ENCODE measurements at places on chromosomes 7 and 10.

GRCh38 chr10:117362313-117362712, 12.9 kb downstream of the PDZD8 start:
- no peak for DNase-seq

DNA sequence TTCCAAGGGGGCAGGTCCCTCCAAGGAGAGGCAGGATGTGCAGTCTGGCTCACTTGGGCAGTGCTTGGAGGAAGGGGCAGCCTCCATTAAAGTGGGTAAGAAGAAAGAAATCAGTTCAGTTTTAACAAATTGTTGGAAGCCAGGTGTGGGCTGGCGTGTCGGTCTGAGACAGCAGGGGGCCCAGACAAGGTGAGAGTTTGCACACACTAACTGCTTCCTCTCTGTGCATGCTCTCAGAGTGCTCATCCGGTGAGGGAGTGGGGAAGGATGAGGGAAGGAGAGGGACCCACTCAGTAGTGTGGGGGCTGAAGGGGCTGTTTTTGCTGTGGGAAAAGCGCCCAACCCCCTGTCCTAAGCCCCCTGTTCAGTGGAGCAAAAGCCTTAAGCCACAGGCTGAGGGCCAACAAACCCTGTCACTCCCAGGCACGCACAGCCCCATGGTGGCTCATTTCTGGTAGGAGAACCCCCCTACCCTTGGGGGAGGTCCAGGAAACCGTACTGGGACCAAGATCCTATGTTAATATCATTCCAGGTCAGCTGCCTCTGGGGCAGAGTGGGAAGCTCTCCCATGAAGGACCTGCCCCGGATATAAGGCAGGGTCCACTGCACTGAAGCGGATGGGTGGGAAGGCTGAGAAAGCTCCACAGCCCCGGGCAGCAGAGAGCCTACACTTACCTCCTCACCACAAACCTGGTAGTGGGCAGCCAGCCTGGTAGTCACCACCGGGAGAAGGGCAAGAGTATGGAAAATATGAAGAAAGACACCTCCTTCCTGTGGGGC, 5.1 kb upstream of the PCBD1 start:
- no peak for DNase-seq

DNA sequence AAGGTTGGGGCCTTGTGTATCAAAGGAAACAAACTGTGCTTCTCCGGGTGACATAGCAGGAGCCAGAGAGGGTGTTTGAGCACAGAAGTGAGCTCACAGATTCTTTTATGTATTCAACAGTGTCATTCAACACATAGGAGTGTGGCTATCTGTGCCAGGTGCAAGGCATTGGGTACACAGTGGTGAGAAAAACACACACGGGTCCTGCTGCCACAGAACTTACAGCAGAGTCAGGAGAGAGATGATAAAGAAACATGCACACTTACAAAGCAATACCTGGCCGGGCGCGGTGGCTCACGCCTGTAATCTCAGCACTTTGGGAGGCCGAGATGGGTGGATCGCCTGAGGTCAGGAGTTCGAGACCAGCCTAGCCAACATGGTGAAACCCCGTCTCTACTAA, 16.3 kb upstream of the ECHDC3 start:
- no peak for DNase-seq

DNA sequence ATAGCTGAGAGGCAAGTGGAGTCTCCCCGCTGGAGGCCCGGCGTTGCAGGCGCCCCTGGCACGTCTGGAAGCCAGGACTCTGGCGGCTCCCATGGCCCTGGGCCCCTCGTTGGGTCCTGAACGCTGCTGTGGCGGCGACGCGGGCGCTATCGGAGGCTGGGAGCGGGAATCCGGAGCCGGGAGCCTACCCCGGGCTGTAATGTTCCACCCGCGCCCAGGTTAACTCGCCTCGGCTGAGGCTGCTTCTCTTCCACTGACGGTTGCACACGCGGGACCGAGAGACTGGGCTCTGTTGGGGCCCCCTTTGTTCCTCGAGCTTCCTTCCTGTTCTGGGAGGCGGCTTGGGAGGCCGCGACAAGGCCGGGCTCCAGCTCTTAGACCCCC, 1.3 kb upstream of the HOXA5 start:
- DNase-seq: no peak

- no peak for DNase-seq
Measured at GRCh38 chr7:96331233-96331632, 9.3 kb upstream of the SLC25A13 start.

- no peak for DNase-seq
Measured at GRCh38 chr10:59036311-59037017, 140.0 kb upstream of the PHYHIPL start.

DNA sequence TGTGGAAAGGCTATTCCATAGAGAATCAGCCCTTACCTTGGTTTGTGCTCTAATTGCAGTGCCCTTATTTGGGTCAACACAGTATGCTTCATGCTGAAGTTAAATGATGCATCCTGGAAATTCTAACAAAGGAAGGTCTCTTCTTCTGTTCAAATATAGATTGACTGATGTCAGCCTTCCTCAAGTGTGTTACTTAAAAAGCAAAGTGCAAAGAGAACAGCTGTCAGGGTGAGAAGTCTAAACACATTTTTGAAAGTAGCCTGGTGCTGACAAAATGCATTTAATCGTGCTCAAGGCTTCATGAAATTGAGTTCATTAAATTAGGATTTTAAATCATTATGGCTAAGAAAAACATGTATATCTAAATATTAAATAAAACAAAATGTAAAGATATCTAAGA, 19.5 kb downstream of the AGR2 start:
- no peak for DNase-seq

GRCh38 chr7:156002362-156003066, 190.3 kb upstream of the SHH start:
- DNase-seq: no peak

GRCh38 chr7:110922906-110923305, 168.0 kb upstream of the LRRN3 start:
- no peak for DNase-seq

GRCh38 chr7:116588641-116589594, 64.1 kb downstream of the CAV1 start:
- DNase-seq: no peak

- DNase-seq: no peak
Measured at GRCh38 chr10:45424668-45425404, 50.8 kb downstream of the ALOX5 start.

GRCh38 chr7:156176039-156176438, 363.8 kb upstream of the SHH start:
- no peak for DNase-seq

DNA sequence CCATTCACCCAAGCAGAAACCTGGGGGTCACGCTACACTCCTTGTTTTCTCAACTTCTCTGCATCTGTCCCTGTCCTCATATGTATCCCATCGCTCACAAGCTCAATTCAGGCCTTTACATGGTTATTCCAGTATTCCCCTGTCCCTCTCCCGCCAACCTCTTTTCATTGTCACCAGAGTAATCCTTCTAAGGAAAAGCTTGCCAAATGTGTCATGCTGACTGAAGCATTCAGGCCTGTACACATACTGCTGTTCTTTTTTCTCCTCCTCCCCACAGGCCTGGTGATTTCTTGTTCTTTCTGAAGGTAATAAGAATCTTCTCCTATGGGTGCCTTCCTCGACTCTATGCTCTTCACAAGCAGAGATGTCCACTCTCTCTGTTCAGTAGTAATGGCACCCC, 282.2 kb downstream of the PHTF2 start:
- DNase-seq: no peak

GRCh38 chr7:125516194-125516593, 586.6 kb upstream of the POT1 start:
- no peak for DNase-seq

DNA sequence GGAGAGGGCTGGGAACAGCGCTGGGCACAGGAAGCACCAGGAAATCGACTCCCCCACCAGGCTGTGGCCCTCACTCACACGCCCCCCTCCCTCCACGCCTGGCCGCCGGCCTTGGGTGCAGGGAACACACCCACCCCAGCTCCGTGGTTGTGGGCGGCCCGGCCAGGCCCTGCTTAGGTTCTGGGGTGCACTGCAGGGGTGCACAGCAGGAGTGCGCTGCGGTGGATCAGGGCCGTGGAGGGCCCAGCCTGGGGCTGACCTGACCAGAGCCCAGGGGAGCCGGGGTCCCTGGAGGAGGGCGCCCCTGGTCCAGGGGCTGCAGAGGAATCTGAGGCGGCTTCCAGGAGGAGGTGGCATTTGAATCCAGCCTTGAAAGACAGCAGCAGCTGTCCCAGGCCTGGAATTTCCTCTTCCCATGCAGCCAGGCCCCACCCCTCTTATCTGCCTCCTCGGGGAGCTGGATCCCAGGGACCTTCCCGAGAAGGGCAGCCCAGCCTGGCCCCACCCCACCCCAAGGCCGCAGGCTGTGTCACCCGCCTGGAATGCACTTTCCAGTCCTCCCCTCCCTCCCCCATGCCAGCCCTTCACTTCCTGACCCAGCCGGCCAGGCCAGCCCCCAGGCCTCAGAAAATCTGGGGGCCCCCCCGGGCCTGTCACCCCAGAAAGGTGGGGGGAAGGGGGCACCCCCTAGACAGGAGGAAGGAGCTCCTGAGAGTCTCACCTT, 18.4 kb upstream of the PDGFA start:
- no peak for DNase-seq

DNA sequence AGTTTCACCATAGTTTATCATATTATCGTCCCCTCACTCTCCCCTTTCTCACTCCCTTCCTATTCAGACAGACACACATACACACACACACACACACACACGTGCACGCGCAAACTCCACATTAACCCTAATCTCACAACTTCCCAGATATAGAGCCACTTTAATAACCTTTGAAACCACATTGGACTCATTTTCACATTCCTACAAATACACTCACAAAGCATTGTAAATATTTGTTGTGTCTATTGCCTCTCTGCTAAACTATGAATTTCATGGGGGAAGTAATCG, 433.6 kb downstream of the GRM8 start:
- no peak for DNase-seq

DNA sequence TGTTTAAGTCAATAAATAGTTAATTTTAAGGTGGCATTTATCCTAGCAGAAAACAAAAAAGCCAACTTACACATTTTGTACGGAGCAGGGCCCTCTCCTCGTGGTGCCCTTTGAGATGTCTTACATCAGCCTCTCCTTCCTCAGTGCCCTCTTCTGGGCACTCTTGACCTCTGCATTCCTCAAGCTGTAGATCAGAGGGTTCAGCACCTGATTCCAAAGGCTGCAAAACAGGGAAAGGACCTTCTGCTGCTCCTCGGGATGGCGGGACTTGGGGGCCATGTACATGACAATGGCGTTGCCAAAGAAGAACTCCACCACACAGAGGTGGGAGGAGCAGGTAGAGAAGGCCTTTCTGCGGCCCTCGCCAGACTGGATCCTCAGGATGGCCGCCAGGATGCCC, 4.6 kb upstream of the OR2A14 start:
- DNase-seq: no peak

- DNase-seq: no peak
Measured at GRCh38 chr7:102814025-102814471, 65.2 kb downstream of the FAM185A start.

GRCh38 chr7:98569691-98570337, 47.3 kb upstream of the NPTX2 start:
- DNase-seq: no peak

- no peak for DNase-seq
Measured at GRCh38 chr7:95324431-95324830, at the start of gene PON1. PON1 (minus strand) TSS chr7:95324532; CDS start chr7:95324475, 57 bp downstream.

DNA sequence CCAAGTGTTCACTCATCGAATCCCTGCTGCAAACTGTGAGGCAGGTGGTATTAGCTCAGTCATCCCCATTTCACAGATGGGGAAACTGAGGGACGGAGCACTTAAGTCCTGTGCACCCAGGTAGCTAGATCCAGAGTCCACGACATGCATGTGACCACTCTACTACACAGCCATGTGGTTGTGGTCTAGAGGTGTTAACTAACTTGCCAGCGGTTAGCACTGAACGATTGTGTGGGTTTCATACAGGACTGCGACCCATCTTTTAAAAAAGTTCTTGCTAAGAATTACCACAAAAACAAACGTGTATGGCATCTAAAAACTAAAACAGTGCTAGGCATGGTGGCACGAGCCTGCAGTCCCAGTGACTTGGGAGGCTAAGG, 16.1 kb upstream of the ABCC2 start:
- no peak for DNase-seq

GRCh38 chr7:155166673-155167370, 96.7 kb downstream of the HTR5A start:
- no peak for DNase-seq

DNA sequence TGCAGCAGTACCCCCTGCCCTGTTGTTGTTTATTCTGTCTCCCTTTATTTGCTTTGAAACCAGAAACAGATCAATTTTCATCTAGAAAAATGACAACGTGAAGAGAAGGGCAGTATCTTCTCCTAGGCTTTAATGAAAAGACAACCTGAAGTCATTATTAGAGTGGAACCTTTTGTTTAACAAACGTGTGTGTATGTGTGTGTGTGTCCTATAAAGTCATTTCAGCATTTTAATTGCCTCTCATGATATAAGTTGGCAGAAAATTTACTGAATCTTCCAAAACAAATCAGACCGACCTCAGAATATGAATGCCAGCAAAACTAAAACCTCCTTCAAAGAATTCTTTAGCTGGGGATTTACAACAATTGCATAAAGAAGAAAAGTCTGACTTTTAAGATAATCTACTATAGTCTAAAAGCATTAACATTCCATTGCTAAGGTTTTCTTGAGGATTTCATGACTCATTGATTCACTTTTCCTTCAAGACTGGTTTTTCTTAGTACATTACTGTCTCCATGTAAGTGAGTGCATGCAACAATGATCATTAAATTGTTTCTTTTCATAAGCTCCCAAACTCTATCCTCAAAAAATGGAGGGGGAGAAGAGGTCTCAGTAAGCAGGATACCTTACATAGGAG, 3.2 kb downstream of the GLI3 start:
- DNase-seq: no peak

GRCh38 chr7:97174303-97174702, 56.8 kb downstream of the SDHAF3 start:
- no peak for DNase-seq

GRCh38 chr10:52632591-52632990, 140.0 kb downstream of the MBL2 start:
- no peak for DNase-seq

- DNase-seq: no peak
Measured at GRCh38 chr7:122887198-122887597, 938 bp upstream of the CADPS2 start.

GRCh38 chr10:63579371-63580014, 58.3 kb downstream of the REEP3 start:
- DNase-seq: no peak

- peak; percentile 38 for DNase-seq
Measured at GRCh38 chr10:77836299-77836820, 90.2 kb downstream of the DLG5 start.

DNA sequence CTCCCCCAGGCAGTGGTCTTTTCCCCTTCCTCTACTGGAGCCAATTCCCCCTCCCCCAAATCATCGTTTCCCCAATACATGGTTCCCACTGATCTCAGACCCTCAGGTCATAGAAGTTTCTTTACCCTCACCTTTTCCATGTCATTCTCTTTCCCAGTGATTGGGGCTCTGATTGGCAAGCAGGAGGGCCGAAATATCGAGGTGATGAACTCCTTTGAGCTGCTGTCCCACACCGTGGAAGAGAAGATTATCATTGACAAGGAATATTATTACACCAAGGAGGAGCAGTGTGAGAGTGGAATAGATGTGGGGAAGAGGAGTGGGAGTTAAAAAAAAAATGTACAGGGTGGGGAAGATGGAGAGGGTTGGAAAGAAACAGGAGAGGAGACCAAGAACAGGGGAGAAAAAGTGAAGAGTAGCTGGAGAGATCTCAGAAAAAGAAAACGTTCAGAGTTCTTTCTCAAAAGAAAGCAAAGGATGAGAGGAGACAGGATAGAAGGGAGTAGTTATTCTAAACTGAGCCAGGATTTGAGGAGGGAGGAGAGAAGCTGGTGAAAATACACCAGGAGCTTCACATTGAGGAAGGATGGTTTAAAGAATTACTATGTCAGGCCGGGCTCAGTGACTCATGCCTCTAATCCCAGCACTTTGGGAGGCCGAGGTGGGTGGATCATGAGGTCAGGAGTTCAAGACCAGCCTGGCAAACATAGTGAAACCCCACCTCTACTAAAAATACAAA, 858 bp downstream of the COPS6 start:
- DNase-seq: no peak

Data from stimulated activated CD4-positive, alpha-beta T cell treated with anti-CD3 and anti-CD28 coated beads, Interleukin-1b, Interleukin-23, amount 100 ng/mL, for 1 hour (primary cell).